NCI-H2227 treated with DMSO at 0.1 percent for 48 hours (cell line): ENCODE measurements at places on chromosomes 13 and 19.

- DNase-seq: no peak
Observed at GRCh38 chr13:36997716-36998427, 1.3 kb downstream of the ALG5 start.

DNA sequence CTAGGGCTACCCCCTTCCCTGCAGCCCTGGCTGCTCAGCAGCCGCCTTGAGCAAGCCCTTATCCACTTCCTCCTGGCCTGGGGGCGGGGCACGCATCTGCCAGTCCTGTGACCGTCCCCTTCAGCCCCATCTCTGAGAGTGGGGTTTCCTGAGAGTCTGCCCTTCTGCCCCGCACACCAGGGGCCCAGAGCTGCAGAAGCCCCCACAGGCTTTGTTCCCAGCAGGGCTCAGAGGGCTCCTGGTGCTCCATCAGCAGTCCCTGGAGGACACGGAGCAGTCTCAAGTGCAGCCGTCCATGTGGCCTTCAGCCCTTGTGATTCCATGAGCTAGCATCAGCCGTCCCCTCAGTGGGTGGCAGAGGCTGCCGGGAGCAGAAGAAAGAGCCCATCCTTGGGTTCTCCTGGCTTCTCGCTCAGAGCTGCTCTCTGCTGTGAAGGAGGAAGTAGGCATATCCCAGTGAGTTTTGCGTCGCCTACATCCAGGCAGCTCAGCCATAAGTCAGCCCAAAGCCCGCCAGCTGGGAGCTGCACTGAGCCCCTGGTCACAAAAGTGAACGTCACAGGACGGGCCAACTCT, 16.3 kb downstream of the MYO9B start:
- DNase-seq: no peak

- no peak for DNase-seq
Observed at GRCh38 chr13:67048084-67048820, 181.9 kb downstream of the PCDH9 start.

DNA sequence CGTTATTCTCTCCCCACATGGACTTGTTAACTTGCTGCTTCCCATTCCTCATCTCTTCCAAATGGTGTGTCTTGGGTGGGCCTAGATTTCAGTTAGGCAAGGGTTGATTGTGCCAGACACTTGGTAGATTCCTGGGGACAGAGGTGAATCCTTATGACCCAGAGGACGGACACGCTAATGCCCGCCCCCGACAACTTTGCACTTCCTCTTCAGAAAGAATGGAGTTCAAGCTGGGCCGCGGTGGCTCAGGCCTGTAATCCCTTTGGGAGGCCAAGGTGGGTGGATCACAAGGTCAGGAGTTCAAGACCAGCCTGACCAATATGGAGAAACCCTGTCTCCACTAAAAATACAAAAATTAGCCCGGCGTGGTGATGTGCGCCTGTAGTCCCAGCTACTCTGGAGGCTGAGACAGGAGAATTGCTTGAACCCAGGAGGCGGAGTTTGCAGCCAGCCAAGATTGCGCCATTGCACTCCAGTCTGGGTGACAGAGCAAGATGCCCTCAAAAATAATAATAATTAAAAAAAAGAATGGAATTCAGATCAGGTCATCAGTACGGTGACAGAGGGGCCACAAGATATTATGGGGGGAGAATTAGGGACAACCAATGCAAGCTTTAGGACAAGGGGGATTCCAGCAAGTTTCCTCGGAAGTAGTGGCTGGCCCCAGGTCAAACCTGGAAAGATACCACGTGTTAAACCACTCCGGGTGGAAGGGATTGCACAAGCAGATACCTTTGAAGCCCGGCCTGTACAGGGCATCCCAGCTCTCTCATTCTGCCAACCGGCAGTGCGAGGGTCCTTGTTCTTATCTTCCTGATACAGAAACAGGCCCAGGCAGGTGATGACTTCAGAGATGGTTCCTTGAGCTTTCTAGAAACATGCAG, 2.7 kb downstream of the MYO9B start:
- no peak for DNase-seq

DNA sequence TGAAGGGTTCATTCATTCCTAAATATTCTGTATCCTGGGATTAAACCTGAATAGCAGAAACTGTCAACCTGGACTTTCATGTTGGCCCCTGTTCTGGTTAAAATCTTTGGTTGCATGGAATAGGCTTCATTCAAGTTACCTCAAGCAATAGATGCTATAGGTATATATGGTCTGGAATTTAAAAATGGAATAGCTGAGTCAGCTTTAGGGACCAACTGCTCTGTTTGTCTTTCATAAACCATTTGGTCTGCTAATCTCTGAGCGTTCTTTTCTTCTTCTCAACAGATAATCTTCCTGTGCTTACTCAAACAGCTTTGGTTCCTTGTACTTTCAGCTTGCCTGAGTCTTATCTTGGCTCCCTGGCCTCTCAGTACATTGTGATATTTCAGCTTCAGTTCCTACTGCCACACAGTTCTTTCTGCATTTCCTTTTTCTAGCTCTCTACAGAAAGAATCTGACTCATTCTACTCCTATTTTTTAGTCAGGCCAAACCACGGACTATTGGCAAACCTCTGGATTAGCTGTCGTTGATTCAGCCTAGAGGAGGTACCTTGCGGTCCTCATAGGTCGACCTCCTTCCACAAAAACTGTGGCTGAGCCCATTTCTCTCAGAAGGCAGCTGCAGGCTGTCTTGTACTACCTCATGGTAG, 35.9 kb upstream of the MAB21L1 start:
- DNase-seq: no peak

DNA sequence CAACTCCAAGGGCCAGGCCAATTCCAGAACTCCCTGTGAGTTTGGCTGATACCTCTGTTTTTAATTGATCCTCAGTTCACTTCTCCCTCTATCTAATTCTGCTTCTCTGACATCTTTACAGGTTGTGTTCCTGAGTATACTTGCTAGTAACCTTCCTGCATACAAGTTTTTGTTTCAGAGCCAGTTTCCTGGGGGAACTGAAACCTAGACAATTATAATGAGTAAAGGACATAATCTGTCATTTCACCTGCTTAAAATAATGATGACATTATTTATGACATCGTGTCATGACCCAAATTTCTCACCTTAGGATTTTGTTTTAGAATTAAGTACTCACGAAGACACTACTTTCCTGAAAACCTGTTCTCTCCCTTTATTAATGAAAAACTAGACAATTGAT, 12.5 kb upstream of the MYCBP2 start:
- DNase-seq: no peak

- DNase-seq: no peak
Observed at GRCh38 chr13:45892513-45892912, 41.0 kb upstream of the SIAH3 start.

- DNase-seq: no peak
Observed at GRCh38 chr13:27789495-27790303, 2.6 kb upstream of the GSX1 start.

DNA sequence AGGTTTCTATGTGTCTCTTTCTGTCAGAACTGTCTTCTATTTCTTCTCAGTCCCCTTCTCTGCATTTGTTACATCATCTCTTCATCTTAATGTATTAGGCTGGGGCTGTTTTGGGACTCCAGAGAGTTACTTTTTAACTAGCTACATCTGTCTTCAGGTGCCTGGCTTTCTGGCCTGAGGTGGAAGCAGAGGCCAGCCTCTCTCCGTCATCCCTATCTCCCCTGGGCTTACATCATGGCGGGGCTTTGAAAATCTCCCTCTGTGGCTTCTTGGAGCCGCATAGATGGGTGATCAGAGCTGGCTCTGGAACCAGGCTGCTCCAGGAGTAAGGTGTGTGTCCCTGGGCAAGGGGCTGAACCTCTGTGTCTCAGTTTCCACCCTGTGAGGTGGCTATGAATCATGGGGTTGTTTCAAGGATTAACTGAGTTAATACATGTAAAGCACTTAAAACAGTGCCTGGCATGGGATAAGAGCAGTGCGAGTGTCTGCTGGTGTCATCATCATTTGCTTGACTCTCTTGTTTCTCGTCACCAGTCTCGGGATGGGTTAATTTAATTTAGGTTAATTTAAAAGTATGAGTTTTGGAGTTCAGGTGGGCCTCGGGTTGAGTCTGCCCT, 2.0 kb downstream of the EPN1 start:
- no peak for DNase-seq

DNA sequence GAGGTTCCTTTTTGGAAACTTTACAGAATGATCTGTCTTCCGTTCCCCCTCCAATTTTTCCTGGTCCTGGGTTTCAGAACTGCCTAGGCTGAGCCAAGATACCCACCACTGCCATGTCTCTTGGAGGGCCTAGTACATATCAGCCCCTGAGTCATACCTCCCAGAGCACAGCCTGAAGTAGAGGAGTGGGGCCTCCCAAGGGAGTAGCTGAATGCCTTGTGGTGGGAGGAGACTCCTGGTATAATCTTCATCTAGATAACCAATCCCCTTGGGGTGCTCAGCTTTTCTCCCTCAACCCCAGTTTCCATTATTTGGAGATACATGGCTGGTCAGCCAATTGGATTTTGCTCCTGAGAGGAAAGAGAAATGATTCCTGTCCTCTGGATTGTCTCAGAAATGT, 30.3 kb downstream of the ZNF763 start:
- no peak for DNase-seq

DNA sequence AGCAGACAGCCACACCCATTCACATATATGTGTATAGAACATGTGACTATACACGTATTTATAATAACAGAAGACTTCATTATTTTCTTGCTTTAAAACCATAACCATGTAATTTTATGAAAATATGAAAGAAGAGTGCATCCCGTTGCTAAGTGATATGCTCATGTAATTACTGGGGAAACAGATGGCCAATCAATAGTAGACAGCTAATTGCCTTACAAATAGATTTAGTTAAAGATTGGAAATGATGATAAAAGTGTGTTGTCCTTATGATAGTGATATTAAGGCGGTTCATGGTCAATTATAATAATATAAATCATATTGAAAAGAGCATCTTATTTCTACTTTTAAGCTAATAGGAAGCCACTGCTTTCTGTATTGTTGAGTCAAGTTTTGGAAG, 95.9 kb downstream of the RFC3 start:
- no peak for DNase-seq
